ENCODE measurements at places on chromosomes 1 and 21.

DNA sequence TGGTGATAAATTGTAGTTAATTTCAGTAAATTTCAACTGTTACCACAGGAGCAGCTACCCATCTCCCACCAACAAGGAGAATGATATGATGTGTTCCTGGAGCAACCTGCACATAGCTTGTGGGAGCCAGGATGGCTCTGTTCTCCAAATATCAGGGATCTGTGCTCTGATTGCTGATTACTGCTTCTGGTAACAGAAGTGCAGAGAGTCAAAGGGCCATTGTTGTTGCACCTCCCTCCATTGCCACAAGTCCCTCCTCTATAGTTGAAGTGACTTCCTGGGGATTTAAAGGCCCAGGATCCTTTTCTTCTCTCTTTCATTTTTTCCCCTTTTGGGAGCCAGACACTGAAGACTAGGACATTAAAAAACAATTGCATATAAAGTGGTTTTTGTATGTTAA lies 51.6 kb upstream of the HPDL start:
- DNase-seq = no peak

GRCh38 chr21:26195708-26196107 lies 25.1 kb upstream of the APP start:
- no peak for DNase-seq

GRCh38 chr1:42479621-42480020 lies 16.5 kb downstream of the CCDC30 start:
- DNase-seq = no peak

GRCh38 chr1:158329733-158330132 lies 1.6 kb downstream of the CD1B start:
- DNase-seq = no peak

DNA sequence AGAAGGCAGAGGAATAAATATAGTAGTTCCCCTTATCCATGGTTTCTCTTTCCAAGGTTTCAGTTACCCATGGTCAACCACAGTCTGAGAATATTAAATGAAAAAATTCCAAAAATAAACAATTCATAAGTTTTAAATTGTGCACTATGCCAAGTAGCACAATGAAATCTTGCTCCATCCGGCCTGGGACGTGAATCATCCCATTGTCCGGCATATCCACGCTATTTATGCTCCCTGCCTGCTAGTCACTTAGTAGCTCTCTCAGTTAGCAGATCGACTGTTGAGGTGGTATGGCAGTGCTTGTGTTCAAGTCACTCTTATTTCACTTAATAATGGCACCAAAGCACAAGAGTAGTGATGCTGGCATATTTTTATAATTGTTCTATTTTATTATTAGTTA lies 58.6 kb upstream of the ARHGAP29 start:
- no peak for DNase-seq

GRCh38 chr1:28986306-28986910 lies 72.0 kb downstream of the EPB41 start:
- no peak for DNase-seq

DNA sequence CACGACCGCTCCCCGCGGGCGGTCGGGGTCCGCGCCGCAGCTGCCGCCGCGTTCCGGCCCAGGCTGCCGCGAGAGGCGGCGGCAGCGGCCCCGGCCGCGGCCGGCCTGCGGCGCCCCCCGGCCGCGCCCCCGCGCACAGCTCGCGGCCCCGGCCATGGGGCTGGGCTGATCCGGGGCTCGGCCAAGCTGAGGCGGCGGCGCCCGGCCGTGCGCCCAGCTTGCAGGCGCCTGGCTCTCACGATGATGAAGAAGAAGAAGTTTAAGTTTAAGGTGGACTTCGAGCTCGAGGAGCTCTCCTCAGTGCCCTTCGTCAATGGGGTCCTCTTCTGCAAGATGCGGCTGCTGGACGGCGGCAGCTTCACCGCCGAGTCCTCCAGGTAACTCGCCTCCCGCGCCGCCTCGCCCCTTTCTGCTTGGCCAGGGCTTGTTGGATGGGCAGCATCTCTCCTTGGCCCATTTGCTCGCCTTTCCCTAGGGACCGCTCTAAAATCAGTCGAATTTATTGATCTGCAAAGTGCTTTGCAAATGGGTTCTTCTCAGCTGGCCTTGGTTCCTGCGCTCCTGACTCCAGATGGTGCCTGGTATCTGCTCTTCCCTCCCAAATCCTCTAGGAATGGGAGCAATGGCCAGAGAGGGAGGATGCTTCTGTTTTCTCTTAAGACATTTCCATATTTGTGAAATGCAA lies 431 bp downstream of the EEIG2 start:
- DNase-seq = peak; percentile 23

- no peak for DNase-seq
Measured at GRCh38 chr1:93749894-93750301, 68.3 kb upstream of the BCAR3 start.

GRCh38 chr1:41681331-41682098 lies 197.0 kb upstream of the EDN2 start:
- no peak for DNase-seq

DNA sequence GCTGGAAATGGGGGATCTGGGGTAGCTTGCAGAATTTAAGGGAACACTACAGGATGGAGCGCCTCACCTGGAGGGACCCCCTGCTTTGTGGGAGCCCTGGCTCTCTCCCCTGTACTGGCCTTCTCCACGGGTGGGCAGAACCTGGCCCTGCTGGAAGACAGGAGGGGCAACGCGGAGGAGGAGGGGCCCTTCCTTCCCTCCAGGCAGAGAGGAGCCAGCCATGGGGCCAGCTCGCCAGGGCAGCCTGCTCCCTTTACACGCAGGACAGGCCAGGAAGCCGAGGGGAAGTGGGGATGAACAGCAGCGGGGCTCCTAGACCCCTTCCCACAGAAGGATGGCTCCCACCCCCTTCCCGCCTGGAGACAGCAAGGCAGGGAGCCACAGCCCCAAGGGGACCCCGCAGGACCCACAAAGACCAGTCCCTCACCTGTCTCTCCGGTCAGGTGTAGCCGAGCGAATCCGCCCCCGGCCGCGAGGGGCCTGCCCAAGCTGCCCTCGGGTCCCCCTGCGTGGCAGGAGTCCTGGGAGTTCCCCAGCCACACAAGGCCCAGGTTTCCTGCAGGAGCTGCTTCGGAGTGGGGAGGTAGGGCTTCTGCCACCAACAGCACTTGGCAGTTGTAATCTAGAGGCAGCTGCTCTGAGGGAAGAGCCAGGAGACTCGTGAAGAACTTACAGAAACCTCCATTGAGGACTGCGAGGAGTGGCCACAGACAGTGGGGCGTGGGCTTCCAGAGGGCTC lies 1.6 kb upstream of the SLC19A1 start:
- DNase-seq = no peak

DNA sequence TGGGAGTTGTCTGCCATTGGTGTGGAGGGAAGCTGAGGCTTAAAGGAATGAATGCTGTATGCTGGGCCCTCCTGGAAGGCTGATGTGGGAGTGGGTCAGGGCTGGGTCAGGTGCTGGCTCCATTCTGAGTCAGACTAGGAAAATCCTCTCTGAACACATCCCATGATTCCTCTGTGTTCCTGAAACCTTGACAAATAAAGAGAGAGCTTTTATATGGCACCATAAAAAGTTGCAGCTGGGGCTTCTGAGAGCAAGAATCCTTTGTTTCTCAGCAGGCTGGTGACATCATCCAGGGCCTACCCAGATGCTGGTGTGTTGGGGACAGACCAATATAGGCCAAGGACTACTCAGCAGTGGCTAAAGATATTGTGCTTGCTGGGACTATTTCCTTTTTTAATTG lies 27.8 kb upstream of the NFASC start:
- no peak for DNase-seq

GRCh38 chr1:93427656-93428055 lies 20.3 kb upstream of the FNBP1L start:
- no peak for DNase-seq

DNA sequence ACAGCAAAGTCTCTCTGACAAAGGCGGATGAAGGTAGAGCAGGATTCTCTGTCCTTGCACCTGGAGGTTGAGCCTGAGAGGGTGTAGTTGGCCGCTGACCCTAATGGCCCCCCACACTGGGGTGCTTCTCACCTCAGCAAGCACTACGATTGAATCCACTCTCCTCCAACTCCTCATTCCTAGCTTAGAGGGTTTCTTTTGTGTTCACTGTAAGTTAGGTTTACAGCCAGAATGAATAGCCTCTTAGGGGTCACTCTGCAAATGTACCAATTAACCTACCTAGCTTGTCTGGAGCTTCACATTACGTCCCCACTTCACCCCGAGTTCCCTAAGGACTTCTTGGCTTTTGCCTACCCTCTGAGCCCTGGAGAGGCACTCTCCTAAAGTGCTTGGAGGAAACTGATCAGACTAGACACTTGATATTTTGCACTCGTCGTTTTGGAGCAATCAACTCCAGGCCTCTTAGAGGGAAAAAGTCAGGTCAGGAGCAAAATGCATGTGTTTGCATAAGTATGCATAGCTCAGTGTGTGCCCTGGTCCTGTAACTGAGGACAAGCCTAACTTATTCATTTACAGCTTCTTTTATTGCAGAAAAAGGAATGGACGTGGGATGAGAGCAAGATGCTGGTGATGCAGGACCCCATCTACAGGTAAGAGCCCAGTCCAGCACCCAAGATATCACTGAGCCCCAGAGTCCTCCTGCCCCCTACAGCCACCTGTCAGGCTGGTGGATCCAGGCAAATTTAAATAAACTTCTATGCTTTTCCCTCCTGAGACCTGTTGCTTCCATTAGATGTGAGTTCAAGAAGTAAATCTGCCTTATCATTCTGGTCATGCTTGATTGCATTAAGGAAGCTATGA lies 76.4 kb downstream of the SPATA46 start:
- DNase-seq = no peak

- no peak for DNase-seq
Measured at GRCh38 chr21:44494956-44495355, 39.6 kb downstream of the LRRC3 start.

- DNase-seq = no peak
Measured at GRCh38 chr1:98403963-98404480, 257.5 kb upstream of the SNX7 start.

GRCh38 chr1:245872475-245872874 lies 634.6 kb downstream of the SMYD3 start:
- no peak for DNase-seq

- DNase-seq = no peak
Measured at GRCh38 chr1:8070381-8070811, 44.3 kb upstream of the ERRFI1 start.

- no peak for DNase-seq
Measured at GRCh38 chr1:44546403-44547053, 127.8 kb downstream of the TMEM53 start.

DNA sequence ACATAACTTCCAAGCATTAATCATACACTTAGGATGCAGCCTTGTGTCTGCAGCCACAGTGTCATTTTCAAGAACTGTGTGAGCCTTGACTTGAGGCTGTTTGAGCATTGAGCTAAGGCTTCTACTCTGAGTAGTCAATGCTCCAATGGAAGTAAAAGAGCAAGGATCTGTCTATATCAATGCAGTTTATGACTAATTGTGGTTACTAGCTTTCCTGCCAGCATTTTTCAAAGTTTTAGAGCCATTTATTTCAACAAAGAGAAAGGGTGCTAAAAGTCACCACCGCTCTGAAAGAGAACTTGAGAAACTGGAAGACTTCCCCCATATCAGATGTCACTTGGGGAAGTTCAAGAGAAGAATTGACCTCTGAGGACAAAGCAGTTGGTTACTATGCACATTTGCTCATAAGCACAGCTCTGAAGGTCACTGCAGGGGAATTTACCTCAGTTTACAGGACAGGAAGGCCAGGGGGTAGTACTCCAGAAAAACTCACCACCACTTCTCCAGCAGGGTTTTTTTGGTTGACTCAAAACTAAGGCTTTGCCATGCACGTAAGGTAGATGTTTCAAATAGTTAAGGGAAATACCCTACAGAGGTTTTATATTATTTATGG lies 24.5 kb upstream of the RGS1 start:
- DNase-seq = no peak

- DNase-seq = no peak
Measured at GRCh38 chr1:79259390-79260336, 253.1 kb upstream of the ADGRL4 start.

GRCh38 chr1:22815421-22816066 lies 104.9 kb downstream of the EPHB2 start:
- no peak for DNase-seq

DNA sequence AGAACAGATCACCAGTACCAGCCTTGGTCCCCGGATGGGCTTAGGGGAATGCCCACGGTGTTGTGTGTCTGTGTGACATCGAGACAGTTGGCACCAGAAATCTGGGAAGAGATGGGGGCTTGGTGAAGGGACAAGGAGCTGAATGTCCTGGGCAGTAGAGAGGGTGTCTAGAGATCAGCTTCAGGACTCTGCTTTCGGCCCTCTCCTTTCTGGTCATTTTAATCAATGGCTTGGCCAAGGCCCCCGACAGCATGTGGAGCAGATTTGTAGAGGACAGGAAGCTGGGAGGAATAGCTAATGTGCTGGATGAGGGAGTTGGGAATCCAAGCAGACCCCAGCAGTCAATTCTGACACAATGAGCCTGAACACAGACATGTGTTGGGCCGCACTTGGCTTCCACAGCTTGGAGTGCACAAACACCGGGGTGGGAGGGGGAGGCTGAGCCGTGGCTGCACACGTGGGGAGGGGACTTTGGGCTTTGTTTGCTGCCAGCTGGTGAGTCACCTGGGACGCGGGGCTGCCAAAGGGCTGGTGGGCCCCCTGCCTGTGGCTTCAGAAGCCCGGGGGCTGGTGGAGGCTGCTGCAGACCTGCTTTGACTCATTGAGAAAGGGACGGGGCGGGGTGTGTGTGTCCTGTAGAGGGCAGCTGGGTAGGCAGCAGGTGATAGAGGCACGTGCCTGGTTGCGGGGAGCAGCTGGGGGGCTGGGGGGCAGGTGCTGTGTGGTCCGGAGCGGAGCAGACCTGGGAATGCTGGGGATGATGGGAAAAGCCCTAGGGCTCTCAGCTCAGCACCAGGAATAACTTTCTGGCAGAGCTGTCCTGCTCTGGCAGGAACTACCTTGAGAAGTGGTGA lies 20.9 kb downstream of the SLC1A7 start:
- DNase-seq = no peak

GRCh38 chr1:184820218-184820750 lies 65.6 kb upstream of the EDEM3 start:
- DNase-seq = no peak

GRCh38 chr1:116131866-116132605 lies 20.8 kb downstream of the MAB21L3 start:
- no peak for DNase-seq

DNA sequence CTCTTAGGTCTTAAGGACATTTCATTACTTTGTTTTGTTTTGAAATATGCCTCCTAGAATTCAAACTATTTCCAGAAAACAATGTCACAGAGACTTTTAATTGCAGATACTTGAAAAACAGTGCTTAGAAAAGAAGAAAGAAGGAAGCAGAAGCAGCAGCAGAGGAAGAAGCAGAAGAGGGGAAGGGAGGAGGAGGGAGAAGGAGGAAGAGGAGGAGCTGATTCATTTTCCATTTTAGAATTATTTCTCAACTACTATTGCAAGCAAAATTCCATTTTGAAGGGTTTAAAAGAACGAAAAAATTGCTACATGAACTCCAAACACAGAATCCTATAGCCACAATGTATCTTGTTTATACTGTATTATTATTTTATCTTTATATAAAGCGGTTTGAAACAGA lies 13.9 kb downstream of the RC3H1 start:
- DNase-seq = no peak

DNA sequence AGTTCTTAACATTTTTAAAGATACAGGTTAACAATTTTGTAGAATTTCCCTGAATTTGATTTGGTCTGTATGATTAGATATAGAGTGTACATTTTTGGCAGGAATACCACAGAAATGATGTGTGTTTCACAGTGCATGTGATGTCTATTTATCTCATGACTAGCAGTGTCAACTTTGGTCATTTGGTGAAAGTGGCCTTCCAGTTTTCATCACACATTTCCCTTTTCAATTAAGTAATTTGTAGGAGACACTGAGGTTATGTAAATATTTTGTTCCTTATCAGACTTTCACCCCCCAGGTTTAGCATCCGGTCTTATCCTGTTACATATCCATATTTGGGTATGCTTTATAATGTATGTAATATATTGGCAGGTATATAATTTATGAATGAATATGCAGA lies 41.8 kb downstream of the MAP3K7CL start:
- no peak for DNase-seq
